ENCODE measurements at places on chromosomes 16 and 17.

DNA sequence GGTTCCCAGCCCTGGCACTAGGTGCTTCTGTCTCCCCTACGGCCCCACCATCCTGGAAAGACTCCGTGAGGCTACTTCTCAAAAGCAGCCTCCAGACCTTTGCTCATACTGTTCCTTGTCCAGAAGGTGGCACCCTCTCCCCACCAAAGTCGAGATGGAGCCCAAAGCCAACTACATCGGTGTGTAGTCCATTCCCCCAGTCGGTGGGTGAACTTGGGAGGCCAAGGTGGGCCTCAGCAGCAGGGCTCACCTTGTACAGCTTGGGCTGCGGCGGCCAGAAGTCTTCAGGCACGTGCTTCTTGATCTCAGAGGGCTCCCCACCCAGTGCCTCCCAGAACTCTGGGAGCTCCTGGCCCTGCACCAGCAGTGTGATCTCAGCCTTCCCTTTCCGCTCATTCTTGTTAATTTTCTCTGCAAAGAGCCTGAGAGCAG, 10.2 kb downstream of the FLII start:
- DNase-seq: peak; percentile 38

DNA sequence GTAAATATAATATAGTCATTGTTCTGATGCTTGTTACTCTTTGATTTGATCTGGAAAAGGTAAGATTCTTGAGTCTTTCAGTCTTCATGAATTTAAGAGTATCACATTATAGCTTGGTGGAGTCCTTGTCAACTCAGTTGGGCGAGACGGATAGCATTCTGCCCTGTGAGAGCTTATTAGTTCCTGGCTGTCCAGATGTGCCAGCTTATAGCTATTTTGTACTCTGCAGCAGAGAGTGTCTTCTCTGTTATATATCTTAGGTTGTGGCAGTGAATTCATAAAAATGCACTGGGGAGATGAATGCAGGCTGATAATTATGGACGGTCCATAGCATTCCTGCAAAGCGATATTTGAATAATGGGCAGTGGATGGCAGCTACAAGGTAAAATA, 51.0 kb upstream of the CRISPLD2 start:
- no peak for DNase-seq

DNA sequence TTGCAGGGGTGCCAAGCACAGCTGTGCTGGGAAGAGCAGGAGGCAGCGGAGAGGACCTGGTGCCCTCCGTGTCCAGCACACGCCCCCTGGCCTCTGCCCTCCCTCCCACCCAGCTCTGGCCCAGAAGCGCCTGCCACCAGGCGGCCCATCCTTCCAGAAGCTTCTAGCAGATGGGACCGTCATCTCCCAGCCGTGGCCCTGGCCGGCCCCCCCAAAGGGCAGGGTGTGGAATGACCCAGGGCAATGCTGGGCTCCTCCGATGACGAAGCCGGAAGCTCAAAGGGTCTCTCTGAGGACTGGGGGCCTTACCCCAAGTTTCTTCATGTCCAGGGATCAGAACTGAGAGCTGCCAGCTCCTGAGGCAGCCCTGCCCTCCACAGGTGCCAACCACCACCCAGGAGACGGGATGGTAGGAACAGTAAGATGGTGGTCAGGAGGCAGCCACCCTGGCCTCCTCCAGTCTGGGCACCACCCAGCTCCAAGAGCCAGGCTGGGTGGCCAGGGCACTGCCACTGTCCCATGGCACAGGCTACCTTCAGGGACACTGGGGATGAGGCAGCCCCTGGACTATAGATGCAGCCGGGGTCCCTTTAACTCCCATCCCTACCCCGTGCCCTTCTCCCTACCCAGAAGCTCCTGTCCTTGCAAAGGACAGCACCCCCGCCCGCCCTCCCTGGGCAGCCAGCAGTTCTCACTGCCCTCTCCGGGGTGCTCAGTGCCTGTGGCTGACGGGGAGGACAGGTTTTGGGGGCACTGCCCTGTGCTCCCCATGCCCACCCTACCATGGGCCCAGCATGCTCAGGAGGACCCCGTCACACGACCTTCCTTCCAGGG, 6.5 kb upstream of the CDH15 start:
- DNase-seq: no peak

- no peak for DNase-seq
Measured at GRCh38 chr17:69511250-69511649, 96.8 kb downstream of the MAP2K6 start.

DNA sequence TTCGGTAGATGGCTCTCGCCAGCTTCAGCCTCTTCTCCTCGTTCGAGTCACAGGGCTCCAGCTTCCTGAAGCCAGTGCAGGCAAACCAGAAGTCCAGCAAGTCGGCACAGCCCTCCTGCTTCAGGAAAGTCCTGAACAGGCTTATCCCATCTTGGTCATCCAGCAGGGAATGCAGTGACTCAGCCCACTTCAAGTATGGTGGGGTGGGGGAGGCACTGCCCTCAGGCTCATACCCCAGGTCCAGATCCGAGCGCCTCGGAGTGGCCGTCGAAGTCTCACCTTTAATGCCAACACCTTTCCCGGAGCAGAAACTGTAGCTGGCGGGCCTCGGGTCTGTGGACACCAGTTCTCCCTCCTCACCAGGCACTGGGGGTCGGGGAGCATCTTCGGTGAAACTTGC, 5.9 kb downstream of the AXIN1 start:
- no peak for DNase-seq

- DNase-seq: no peak
Measured at GRCh38 chr17:4341616-4341977, 24.9 kb downstream of the UBE2G1 start.
